Activated T-helper 1 cell treated with anti-CD3 and anti-CD28 coated beads, Interleukin-2, amount 50 U/mL, for 16 hours (primary cell): ENCODE measurements at places on chromosomes 2 and 18.

- DNase-seq: no peak
Measured at GRCh38 chr2:137238065-137238464, 472.7 kb downstream of the THSD7B start.

DNA sequence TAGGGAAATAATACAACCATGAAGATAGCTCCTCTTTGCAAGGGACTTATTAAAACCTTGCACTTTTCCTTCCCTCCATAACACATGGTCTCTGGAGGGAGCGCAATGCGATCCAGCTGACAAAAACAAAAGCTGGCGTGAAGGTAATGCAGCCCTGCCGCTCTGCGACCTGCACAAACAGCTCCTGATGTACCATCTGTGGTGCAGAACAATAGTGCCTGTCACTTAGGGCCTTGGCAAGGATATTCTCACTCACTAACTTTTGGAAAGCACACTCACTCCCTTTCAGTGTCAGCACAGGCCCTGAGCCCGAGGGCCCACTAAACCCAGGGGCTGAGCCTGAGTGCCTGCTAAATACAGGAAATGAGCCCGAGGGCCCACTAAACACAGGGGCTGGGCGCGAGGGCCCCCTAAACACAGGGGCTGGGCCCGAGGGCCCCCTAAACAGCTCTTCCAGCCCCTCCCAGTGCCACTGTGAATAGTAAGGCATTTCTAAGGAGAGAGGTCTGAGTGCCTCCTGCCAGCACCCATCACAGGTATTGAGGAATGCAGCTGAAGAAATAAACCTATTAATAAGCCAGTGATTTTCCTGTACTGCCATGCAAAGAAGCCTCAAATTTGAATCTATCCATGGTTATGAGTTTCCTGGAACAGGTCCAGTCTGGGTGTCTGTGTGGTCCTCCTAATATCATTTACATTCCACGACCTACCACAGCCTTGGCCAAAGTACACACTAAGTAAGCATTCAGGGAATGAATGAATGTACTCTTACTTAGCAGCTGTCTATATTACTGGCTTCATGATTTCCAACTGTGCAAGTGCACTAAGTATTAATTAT is 9.3 kb downstream of the L3MBTL4 start:
- DNase-seq: no peak

- DNase-seq: no peak
Measured at GRCh38 chr2:45729753-45730512, 78.5 kb downstream of the PRKCE start.

GRCh38 chr2:134163336-134163735 is 90.5 kb upstream of the MGAT5 start:
- no peak for DNase-seq

- no peak for DNase-seq
Measured at GRCh38 chr2:237324405-237324831, 89.5 kb downstream of the COL6A3 start.

DNA sequence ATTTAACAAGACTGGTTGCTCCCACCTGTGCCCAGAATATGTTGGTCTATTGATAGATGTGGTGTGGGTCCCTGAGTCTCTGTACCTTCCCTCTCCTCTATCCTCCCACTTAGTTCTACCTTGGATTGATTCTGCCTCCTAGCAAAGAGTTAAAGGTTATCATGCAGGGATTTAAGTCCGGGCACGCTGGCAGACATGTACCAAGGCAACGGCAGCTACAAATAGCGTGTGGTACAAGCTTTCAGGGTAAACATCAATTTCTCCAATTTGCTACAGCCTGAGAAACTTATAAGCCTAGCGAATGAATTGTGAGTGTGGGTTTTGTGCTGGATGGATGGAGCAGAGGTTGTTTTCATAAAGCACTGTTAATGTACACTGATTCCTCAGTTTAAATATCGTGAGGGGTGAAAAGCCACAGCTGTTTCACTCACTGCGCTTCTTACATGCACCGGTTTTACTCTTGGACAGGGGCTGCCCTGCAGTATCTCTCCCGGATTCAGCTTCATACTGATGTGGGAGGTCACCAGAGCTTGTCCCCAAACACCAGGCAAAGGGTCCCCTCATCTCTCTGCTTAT is 289.8 kb downstream of the ICOS start:
- no peak for DNase-seq

GRCh38 chr18:5943514-5943913 is 48.2 kb upstream of the TMEM200C start:
- no peak for DNase-seq

GRCh38 chr2:98846041-98846440 is 90.0 kb downstream of the CRACDL start:
- DNase-seq: no peak

- no peak for DNase-seq
Measured at GRCh38 chr18:44693030-44693784, 12.5 kb downstream of the SETBP1 start.

DNA sequence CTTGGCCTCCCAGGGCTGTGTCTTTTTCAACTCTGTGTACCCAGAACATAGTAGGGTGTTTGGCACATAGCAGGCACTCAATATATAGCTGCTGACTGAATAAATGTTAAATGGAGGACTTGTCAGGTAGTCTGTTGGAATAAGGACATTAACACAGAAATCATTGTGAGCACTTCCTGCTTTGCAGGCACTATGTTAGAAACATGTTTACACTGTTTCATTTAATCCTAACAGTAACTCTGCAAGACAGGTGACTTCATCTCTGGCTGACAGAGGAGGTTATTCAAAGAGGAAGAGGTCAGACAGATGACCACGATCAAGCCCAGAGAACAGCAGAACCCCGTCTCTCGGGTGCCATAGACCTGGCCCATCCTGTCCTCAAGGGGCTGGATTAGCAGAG is 28.0 kb upstream of the PIEZO2 start:
- no peak for DNase-seq

GRCh38 chr2:37760471-37760870 is 89.0 kb upstream of the CDC42EP3 start:
- no peak for DNase-seq

GRCh38 chr2:48210189-48210588 is 303.9 kb upstream of the FBXO11 start:
- no peak for DNase-seq

DNA sequence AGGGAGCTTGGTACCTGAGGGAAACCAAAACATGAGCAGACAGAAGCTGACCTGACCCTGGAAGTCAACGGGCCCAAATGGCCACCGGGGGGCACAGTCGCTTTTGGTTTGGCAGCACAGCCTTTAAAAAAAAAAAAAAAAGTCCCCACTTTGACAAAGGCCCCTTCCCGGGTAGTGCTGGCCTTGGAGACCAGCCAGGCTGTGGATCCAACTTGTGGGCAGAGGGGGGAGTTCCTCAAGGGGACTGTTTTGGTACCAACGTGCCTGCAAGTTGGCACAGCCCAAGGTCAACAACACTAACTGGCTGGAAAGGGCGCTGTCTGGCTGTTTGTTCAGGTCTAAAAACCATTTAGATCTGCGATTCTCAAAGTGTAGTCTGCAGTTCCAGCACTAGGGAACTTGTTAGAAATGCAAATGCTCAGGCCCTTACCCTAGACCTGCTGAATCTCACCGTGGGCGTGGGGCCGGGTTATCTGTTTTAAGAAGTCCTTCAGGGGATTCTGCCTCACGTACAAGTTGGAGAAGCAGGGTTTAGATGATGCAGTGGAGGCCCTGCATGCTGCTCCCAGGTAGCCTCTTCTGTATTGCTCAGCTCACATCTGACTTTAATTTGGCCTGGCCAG is 83.0 kb downstream of the LPIN1 start:
- peak; percentile 37 for DNase-seq

- no peak for DNase-seq
Measured at GRCh38 chr2:169877398-169877797, 50.1 kb downstream of the UBR3 start.

GRCh38 chr2:171711351-171711750 is 24.1 kb downstream of the DYNC1I2 start:
- no peak for DNase-seq

DNA sequence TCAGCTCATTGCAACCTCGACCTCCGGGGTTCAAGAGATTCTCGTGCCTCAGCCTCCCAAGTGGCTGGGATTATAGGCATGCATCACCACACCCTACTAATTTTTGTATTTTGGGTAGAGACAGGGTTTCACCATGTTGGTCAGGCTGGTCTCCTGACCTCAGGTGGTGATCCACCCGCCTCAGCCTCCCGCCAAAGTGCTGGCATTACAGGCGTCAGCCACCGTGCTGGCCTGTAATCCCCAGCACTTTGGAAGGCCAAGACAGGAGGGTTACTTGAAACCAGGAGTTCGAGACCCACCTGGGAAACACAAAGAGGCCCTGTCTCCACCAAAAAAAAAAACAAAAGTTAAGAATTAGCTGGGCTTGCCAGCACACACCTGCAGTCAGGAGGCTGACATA is 18.5 kb downstream of the USP34 start:
- no peak for DNase-seq
